HCT116 (cell line): ENCODE measurements at places on chromosomes 5 and 9.

GRCh38 chr5:14706615-14707021 lies 42.1 kb downstream of the OTULIN start:
- DNase-seq = no peak

DNA sequence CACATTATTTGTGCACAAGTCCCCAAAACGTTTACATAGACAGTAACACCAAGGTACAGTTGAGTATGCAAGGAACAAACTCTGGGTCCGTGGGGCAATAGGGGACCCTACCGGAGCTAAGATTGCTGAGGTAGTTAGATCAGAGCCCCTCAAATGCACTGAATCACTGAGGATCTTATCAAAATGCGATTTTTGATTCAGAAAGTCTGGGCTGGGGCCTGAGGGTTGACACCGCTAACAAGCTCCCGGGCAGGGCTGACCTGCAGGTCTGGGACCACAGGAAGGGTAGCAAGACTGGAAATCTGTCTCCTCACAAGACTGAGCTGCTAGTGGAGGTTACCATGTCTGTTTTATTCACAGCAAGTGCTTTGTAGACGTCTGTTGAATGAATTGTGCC lies 1.8 kb upstream of the IL3 start:
- DNase-seq = no peak

DNA sequence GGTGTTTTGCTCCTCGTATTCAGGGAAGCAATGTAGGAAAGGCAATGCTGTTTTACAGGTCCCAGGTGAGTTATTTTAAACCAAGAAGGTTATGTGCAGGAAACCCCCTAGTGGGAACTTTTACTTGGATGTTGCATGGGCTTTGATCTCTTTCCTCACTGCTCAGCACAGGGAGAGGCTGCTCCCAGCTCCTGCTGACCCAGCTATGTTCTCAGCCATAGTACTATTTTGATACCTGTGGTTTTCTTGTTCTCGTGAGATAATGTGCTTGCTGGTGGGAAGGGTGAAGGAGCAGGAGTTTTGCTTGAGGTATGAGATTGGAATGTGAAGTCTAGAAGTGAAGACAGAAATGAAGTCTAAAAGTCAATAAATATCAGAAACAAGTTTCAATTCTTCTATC lies 265.6 kb upstream of the FBXL7 start:
- DNase-seq = no peak

DNA sequence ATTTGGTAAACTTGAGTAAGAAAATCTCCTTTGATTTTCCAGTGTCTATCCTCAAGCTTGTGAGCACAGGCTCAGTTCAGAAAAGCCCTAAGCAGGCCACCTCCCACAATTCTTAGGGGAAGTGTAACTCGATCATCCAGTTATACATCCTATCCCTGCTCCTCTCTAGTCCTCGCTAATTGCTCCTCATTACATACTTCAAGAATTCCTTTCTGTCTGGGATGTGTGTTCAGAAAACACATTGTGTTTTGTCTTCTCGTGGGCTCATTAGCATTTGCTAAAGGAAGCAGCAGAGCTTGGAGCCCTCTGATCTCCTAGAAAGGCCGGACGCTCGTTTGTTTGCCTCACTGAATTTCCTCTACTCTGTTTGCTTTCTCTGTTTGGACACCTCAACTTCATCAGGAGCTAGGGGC lies 268.2 kb upstream of the RFX3 start:
- no peak for DNase-seq

- DNase-seq = no peak
Measured at GRCh38 chr5:54390539-54391031, 64.9 kb upstream of the HSPB3 start.

GRCh38 chr9:89813482-89813881 lies 208.7 kb downstream of the GADD45G start:
- no peak for DNase-seq

DNA sequence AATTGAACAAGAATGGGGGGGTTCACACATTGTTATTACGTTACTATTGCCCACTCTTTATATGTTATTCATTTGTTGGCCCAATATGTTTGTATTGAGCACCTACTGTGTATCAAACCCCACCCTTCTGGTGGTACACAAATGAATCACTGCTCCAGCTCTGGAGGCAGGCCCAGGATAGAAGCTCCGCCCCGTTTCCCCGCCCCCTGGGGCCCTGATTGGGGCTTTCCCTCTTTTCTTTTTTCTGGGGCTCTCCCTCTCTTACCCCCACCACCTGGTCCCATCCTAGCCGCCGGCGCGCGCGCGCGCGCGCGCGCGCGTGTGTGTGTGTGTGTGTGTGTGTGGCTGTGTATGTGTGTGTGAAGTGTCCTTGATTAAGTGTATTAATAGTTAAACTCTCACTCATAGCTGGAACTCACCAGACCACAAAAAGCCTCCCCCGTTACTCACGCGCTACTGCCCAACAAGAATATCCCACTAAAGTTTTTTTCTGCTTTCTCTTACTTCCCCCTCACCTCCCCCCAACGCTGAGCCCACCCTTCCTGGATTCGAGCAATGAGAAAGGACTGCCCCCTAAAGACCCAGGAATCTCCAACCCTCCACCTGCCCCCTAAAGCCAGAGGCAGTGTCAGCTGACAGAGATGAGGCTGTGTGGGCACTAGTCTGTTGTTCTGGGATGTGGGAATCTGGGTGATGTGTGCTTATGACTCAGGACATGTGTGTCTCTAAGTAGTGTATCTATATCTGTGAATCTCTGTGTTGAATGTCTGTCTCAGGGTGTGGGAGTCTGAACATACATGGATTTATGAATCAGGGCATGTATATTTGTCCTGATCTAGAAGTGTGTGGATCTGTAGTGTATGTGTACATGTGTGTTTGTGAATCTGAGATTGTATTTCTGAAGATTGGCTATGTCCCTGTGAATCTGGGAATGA lies 4.0 kb downstream of the CXXC5 start:
- no peak for DNase-seq

GRCh38 chr5:5716665-5717064 lies 294.2 kb downstream of the ICE1 start:
- DNase-seq = no peak

GRCh38 chr5:122187426-122187825 lies 58.1 kb downstream of the ZNF474 start:
- DNase-seq = no peak

- no peak for DNase-seq
Measured at GRCh38 chr9:97510797-97511654, 9.6 kb downstream of the TMOD1 start.

GRCh38 chr5:2753452-2754420 lies 2.3 kb upstream of the IRX2 start:
- no peak for DNase-seq

DNA sequence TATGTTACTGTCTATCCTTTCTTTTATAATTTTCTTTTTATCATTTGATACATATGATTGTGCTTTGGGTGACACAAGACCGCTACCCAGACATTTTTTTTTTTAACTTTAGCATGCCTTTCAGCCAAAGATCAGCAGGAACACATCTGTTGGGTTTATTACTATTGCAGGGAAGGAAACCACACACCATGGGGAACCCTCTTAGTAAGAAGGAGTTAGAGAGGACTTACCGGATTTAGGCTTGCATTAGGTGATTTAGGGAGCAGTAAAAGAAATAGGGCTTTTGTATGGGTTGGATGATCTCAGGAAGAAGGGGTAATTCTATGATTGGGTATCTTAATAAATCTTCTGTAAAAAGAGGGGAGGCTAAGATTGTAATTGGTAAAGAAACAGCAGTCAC lies 138.2 kb downstream of the SNX18 start:
- DNase-seq = no peak

GRCh38 chr5:11054014-11054413 lies 293.0 kb upstream of the DAP start:
- no peak for DNase-seq

DNA sequence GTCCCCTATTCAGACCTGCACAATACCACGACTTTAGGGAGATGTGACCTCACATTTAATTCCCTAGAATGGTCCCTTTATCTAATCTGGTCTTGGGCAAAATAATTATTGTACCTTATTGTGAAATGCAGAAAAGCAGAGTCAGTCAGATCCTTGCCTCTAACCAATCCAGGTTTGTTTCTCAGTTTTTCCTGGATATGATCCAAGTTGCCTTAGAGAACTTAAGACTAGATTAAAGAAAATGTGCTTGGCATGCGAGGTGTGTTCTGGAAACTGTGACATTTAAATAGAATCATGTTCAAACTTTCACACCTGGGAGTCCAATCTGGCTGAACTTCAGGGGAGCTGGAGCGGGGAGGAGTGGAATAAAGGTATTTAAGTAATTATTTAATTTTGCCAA lies 696.2 kb downstream of the DNAH5 start:
- no peak for DNase-seq

DNA sequence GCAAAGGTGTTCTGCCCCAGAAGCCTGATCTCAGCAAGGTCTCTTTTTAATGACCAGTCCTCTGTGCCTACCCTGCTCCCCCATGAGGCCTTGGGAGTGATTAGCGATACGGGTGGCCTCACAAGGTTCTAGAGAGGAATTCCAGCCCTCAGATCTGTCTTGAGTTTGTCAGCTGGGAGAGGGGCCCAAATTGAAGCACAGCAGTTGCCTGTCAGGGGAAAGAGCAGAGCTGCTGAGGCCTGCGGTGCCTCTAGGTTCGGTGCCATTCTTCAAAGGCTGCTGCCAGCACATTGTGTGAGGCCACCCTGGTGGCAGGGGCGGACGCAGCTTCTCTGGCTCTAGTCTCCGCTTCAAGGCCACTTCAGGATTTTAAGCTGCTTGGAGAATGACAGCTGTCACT lies 85.7 kb upstream of the GRIA1 start:
- DNase-seq = no peak

DNA sequence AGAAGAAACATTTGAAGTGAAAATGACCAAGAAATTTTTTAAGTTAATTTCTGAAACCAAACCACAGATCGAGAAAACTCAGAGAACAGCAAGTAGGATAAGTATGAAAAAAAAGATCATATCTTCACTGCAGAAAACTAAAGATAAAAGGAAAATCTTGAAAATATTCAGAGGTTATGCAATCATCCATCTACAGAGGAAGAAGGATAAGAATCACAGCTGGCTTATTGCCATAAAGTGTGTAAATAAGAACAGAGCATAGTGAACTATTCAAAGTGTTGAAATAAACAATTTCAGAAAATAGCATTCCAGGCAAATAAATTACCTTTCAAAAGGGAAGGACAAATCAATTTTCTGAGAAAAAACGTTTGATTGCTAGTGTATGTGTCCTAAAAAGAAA lies 1191.7 kb upstream of the CDH6 start:
- no peak for DNase-seq

- DNase-seq = no peak
Measured at GRCh38 chr9:107147134-107147533, 135.9 kb upstream of the RAD23B start.
